ENCODE measurements at places on chromosomes 13 and 19.

DNA sequence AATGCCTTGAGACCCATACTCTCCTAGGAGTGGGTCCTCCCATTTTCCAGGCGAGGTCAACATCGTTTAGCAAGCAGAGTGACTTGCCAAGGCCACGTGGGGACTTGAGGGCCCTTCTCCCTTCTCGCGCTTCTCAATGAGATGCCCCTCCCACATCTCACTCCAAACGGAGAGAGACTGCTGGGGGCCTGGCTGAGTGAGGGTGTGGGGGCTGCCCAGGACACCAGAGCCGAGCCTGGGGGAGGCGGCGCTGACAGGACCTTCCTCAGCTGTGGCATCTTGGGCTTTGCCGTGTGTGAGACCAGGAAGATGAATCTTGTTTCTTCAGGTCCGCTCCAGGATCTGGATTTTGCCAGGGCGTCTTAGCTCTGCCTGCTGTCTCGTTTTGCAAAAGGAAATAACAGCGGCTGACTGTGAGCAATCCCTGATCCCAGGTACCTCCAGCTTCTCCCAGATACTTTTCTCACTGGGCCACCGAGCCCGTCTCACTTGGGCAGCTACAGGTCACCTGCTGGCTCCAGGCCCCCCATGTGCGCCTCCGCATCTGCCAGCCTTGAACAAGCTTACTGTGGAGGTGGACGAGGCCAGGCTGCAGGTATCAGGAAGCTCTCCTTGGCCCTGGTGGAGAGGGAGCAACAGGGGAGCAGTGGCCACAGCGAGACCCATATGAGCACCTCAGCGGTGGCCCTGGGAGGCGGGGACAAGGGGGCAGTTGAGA, 6.0 kb downstream of the COX6B2 start:
- no peak for DNase-seq

- no peak for DNase-seq
These were observed 1686.7 kb upstream of the MIR17HG start for GRCh38 chr13:89660752-89661151.

DNA sequence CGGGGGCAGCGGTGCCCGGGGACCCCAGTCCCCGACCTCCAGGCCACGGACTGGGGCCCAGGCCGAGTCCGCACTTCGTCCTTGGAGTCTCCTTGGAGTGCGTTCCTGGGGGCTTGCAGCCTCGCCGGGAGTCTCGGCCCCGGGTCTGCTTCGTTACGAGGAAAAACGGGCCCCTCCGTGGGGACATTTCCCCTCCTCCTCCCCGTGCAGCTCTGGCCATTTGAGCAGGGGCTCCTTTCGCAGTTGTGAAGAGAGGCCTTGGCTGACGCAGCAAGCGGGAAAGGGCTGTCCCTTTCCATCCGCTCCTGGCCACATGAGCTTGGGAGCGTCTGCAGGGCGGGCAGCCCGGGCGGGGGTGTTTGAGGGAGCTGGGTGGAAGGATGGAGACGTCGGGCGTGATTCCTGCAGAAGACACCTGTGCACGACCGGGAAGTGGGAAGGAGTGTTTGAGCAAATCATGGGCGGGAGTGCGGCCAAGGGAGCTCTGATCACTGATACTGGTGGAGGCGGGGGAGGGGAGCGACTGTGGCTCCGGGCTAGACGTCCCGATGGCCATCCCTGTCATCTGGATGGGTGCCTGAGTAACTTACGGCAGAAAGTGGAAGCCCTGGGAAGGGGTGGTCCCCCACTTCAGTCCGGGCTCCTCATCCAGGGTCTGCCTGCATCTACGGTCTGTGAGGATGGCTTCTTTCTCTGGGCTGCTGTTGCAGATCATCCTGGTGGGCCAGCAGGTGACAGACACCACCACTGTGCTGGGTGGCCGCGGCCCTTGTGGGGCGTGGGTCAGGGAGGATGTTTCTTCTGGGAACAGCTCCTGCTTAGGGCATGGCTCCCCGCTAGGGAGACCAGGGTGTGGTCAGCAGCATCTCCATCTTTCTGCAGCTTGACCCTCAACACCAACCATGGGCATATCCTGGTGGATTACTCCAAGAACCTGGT, 736 bp downstream of the GPI start:
- DNase-seq, result no peak

- peak; percentile 95 for DNase-seq
These were observed at the start of gene TRMT1 for GRCh38 chr19:13116282-13117175. Gene TRMT1 (minus strand): TSS chr19:13116740. CDS start chr19:13116399, 341 bp downstream.

GRCh38 chr13:96615252-96615651, 379.0 kb downstream of the OXGR1 start:
- DNase-seq, result no peak

- peak; percentile 76 for DNase-seq
These were observed 18.4 kb downstream of the SPATA13 start for GRCh38 chr13:24178847-24179485.

DNA sequence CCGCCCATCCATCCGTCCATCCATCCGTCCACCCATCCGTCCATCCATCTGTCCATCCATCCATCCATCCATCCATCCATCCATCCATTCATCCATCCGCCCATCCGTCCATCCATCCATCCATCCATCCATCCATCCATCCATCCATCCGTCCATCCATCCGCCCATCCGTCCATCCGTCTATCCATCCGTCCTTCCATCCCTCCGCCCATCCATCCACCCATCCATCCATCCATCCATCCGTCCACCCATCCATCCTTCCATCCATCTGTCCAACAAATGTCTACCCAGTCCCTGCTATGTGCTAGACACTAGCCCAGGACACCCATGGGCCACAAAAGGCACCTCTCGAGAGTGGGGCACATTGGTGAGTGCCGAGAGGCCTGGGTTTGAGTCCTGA, 15.7 kb downstream of the LRRC4B start:
- DNase-seq, result no peak

Measured in activated CD4-positive, alpha-beta T cell treated with anti-CD3 and anti-CD28 coated beads, Interleukin-10, Interleukin-2, amounts not matched to agents 100 ng/mL and 50 ng/mL, durations not matched to agents 16 hours and 8 hours (primary cell).